ENCODE measurements at places on chromosomes 2 and 18. TPM values are rescaled to one million over a fixed set of nuclear protein-coding genes. Genes with fewer than 3 reads are reported as not detected.

Gene SIGLEC15
- total RNA-seq = 2.5 TPM

GRCh38 chr2:98736464-98736889, 5.5 kb upstream of the MGAT4A start:
- DNase-seq = no peak

DNA sequence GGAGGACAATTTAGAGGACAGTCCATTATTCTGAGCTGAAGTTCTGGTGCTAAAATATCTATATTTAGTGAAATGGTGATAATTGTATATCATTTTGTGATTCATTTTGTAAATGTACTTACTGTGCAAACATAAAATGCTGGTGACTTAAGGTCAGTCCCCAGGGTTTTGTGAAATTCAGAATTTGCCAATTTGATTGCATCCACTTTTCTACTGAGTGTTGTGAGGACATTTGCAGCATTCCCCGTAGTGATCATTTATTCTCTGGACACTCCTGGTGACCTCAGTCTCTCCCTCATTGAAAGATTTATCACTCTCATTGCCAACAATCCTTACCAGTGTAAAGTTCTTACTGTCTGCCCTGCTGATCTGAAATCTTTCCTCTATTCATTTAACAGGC, 98.2 kb downstream of the SOCS6 start:
- DNase-seq = no peak

DNA sequence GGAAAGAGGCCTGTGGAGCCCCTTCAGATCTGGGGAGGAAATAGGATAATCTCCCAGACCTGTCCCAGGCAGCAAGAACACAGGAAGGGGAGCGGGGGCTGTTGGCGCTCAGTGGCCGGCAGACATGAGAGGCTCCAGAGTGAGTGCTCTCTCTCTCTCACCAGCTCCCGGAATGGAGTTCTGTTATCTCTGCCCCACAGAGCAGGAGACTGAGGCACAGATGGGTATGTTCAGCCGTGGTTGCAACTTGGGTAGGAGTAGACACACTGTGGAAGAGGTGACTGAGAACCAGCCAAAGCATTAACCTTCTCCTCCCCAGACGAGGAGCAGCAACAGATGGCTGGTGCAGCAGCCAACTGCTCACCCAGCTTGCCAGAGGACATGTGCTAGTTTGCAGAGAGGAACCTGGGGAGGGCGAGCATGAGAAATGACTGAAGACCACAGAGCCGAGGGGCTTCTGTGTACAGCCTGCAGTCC, 82.0 kb downstream of the NRP2 start:
- no peak for DNase-seq
